ENCODE measurements at places on chromosomes 3 and 15. TPM values are rescaled to one million over a fixed set of nuclear protein-coding genes. Genes with fewer than 3 reads are reported as not detected.

DNA sequence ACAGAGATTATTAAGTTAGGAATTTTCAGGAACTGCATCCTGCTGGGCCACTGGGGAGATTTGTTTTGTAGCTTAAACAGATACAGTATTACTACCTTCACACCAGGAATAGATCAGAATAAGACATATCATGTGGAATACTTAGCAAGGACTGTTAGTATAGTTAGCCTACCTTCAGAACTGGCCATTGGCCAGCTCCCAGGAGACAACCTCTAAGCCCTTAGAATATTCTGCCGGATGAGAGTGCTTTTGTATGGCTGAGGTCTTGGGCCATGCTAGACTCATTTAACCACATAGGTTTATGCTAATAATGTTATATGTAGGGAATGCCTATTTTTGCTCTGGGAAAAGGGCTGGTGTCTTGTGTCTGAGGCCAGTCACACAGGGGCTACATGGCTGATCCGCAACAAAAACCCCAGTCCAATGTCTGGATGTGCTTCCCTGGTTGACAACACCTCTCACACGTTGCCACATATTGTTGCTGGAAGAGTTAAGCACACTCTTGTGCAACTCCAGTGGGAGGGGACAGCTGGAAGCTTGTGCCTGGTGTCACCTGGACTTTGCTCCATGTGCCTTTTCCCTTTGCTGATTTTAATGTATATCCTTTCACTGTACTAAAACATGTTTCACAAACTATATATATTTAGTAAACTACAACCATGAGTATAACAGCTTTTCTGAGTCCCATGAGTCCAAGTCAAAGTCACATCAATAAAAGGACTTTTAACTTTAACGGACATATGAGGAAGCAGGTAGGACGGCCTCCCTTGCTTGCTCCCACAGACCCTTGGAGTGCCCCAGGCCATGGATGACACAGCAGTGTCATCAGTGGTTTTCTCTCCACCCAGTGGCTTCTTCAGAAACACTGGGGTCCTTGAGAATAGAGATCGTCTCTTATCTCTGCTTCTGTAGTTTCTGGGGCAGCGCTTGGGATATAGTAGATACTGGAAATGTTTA, 118.0 kb upstream of the C3orf80 start:
- no peaks in the 10 kb centered on the region for H3K27me3 ChIP-seq
- no peaks in the 10 kb centered on the region for H3K4me1 ChIP-seq
- no peaks in the 10 kb centered on the region for H3K36me3 ChIP-seq
- DNase-seq: no peak
- H3K27ac ChIP-seq: no peak overlapping the region

GRCh38 chr3:143330296-143330868, 210.8 kb downstream of the CHST2 start:
- H3K4me1 ChIP-seq: no peaks in the 10 kb centered on the region
- H3K36me3 ChIP-seq: no peaks in the 10 kb centered on the region
- no peak overlapping the region for H3K4me3 ChIP-seq

GRCh38 chr15:31442699-31443111, 116.1 kb downstream of the KLF13 start:
- H3K27ac ChIP-seq: peak overlapping the region; percentile 81
- H3K36me3 ChIP-seq: no peaks in the 10 kb centered on the region
- DNase-seq: peak; percentile 85
- H3K4me3 ChIP-seq: no peak overlapping the region

Gene SLC6A11
- 0.05 TPM for total RNA-seq

Gene CASR
- not detected for total RNA-seq

Gene AVEN
- total RNA-seq: 62.7 TPM
